ENCODE measurements at places on chromosomes 11 and 22.

- peak; percentile 38 for DNase-seq
Measured at GRCh38 chr11:72239313-72239848, 4.6 kb downstream of the PHOX2A start.

DNA sequence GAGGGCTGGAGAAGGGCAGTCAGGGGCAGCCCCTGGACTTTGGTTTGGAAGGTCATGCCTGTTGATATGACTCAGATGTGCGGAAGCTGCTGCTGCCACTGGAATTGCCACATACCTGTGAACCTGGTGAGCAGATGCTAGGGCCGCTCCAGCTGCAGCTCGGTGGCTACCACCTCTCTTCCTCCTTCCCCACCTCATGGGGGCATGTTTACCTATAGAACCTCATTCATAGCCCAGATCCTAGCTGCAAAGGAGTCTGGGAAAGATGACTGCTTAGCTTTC, 17.5 kb upstream of the TSPAN18 start:
- peak; percentile 22 for DNase-seq

GRCh38 chr22:37196539-37197450, 8.7 kb upstream of the C1QTNF6 start:
- peak; percentile 60 for DNase-seq

GRCh38 chr22:32378707-32379272, 21.1 kb downstream of the RFPL3 start:
- DNase-seq, result peak; percentile 48

- DNase-seq, result no peak
Measured at GRCh38 chr11:2678396-2678795, 21.4 kb downstream of the KCNQ1OT1 start.

- DNase-seq, result no peak
Measured at GRCh38 chr11:79434283-79434682, 6.5 kb downstream of the TENM4 start.
